ENCODE measurements at places on chromosomes 7 and 10. TPM values are rescaled to one million over a fixed set of nuclear protein-coding genes. Genes with fewer than 3 reads are reported as not detected.

DNA sequence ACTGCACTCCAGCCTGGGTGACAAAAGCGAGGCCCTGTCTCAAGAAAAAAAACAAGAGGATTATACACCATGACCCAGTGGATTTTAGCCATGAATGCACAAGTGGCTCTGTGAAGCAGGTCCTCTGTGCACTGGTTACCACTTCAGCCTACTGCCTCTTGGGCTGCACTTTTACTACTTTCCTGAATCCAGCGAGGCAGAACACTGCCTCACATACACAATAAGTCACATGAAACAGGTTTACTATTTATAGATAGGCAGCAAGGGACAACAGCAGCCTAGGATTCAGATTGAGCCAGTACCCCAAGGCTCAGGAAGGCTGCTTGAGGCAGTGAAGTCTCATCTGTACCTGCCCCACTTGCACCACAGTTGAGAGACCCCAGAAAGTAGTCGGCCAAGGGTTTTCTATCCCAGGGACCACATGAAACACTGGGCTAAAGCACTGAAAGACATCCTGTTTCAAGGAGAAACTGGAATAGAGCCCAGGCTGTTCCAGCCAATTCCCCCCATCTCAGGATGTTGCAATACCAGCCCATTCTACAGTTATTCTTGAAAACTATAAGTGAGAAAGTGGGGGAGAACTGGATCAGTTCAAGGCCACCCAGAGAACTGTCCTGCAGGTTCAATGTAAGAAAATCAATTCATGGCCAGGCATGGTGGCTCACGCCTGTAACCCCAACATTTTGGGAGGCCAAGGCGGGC is 10.3 kb upstream of the OGDH start:
- DNase-seq, result no peak
- H3K4me3 ChIP-seq, result no peak overlapping the region
- no peaks in the 10 kb centered on the region for H3K36me3 ChIP-seq
- peaks cover 2% of the 10 kb centered on the region for H3K4me1 ChIP-seq
- H3K27me3 ChIP-seq, result peaks cover 19% of the 10 kb centered on the region
- H3K27ac ChIP-seq, result no peak overlapping the region

- H3K4me3 ChIP-seq, result no peak overlapping the region
- no peaks in the 10 kb centered on the region for H3K36me3 ChIP-seq
- no peak overlapping the region for H3K27ac ChIP-seq
- H3K4me1 ChIP-seq, result no peaks in the 10 kb centered on the region
- DNase-seq, result no peak
Measured at GRCh38 chr7:82578430-82578829, 134.9 kb upstream of the CACNA2D1 start.

DNA sequence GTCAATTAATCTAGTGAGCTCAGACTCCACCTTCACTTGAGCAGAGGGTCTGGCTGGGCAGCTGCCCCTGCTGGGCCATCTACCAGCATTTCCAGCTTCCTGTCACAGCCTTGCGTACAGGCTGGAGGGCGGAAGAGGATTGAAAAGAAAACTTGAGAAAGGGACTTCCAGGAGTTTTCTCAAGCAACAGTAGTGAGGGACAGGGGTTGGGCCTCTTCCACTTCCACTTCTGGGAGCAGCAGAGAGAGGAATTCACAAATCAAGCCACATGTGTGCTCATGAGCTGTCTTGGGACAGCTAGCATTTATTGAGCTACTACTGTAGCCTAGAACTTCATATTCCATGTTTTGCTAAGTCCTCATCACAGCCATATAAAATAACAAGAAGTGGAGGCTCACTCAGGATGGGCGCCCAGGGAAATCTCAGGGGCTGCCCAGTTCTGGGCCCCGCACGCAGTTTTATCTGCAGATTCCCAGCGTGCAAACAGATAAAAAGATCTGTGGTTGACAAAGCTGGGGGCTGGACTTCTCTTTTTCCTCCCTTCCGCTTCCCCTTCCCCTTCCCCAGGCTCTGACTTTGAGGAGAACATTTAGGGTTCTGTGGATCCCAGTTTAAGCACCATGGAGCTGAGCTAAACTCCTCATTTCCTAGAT is 135.8 kb downstream of the RGS10 start:
- peaks cover 9% of the 10 kb centered on the region for H3K4me1 ChIP-seq
- no peak overlapping the region for H3K27ac ChIP-seq
- DNase-seq, result no peak
- H3K27me3 ChIP-seq, result no peaks in the 10 kb centered on the region
- no peak overlapping the region for H3K4me3 ChIP-seq

The FAM25A gene
- not detected for total RNA-seq

DNA sequence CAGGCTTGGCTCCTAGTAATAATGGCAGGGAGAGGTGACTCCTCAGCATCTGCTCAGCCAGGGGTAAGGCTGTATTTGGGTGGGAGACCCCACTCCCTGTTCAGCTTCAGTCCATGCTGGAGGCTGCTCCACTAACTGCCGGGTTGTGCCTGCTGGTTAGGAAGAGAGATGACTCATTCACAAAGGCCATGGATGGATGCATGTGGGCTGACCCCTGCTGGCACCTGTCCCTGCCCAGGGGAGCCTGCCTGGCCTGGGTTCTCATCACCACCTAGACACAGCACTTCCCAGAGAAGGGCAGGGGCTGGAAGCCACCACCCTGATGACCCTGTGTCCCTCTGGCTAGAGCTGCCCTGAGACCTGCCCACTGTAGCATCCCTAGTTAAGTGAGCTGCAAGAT is 59.0 kb downstream of the VSTM4 start:
- H3K4me3 ChIP-seq, result no peak overlapping the region
- no peaks in the 10 kb centered on the region for H3K4me1 ChIP-seq
- no peak overlapping the region for H3K27ac ChIP-seq
- H3K36me3 ChIP-seq, result no peaks in the 10 kb centered on the region
- no peak for DNase-seq

DNA sequence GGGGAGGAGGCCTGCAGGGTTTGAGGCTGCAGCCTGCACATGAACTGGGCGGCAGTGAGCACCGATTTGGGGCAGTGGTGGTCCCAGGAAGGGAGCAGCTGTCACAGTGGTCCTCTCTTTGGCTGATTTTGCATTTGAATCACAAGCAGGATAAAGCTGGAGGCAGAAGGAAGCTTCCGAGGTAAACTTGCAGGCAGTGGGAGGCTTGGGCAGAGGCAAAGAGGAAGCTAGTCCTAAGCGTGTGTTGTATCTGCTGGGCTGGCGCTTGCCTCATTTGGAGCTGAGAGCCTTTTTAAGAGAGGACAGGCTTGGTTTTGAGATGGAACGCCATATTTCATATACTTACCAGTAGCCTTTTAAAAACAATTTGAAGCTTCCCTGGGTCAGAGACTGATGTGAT is 177.2 kb upstream of the PODXL start:
- no peak overlapping the region for H3K4me3 ChIP-seq
- H3K27ac ChIP-seq, result no peak overlapping the region
- peaks cover 6% of the 10 kb centered on the region for H3K27me3 ChIP-seq
- H3K4me1 ChIP-seq, result no peaks in the 10 kb centered on the region

DNA sequence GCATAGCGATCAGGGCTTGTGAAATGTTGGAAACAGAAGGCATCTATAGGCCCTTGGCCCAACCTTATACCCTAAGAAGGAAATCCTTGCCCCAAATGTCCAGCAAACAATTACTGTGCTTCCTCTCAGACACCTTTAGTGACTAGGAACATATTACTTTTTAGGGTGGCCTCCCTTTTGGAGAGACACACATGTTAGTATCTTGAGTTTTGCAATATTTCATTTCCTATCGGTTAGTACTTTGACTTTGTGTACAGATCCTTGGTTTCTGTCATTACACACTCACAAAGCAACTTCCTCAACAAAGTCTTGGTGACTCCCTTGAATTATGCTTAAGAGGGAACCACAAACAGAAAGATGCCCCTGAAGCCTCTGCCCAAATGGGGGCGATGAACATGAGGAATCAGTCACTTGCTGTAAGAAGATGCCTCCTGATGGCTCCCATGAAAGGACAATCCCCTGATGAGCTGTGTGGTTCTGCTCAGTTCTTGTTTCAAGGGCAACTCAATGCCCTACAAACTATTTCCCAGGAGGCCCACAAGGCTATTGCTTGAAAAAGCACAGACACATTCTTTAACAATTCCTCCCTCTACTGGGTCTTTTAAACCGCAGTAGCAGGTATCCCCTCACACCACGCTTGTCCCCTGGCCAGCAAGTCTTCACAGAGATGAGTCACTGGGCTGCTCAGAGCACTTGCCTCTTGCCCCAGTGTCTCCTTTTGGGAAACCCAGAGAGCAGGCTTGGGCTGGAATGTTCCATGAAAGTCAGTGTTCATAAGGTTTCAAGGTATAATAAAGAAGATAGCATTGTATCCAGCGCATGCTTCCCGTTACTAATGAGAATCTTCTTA is 196.2 kb downstream of the FANK1 start:
- no peaks in the 10 kb centered on the region for H3K27me3 ChIP-seq
- H3K4me3 ChIP-seq, result no peak overlapping the region
- H3K4me1 ChIP-seq, result no peaks in the 10 kb centered on the region
- no peak for DNase-seq

The IDI2 gene
- not detected for total RNA-seq

DNA sequence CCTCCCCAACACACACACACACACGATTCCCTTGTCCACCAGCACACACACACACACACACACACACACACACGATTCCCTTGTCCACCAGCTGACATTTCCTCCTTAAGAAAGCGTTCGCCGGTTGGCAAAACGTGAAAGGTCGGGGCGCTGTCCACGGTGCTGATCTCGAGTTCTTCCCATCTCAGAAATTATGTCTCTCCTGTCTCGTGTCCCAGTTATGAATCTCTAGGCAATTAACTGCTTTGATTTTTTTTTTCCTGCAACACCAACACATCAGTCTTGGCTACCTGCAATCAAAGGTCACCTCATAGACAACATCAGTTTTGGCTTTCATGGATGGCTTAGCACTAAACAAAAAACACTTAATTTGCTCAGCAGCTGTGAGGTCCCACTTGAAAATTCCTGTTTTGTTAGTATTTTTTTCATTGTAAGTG is 1.9 kb downstream of the INA start:
- peaks cover 2% of the 10 kb centered on the region for H3K4me1 ChIP-seq
- peak overlapping the region; percentile 57 for H3K27ac ChIP-seq
- no peaks in the 10 kb centered on the region for H3K36me3 ChIP-seq
- peaks cover 74% of the 10 kb centered on the region for H3K27me3 ChIP-seq
- peak overlapping the region; percentile 44 for H3K4me3 ChIP-seq

DNA sequence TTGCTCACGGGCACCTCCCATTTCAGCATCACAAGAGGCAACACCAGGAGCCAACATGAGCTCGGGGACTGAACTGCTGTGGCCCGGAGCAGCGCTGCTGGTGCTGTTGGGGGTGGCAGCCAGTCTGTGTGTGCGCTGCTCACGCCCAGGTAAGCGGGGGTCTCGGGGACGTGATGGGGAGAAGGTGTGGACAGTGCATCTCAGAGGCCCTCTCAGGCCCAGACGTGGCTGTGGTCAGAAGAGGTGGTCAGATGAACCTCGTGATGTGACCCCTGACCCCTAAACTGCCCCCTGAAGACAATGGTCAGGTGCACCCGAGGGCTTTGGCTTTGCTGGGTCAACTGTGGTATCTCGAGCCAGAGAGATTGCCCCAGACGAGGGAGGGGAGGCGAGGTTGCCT is 6.1 kb downstream of the LAT2 start:
- no peak overlapping the region for H3K4me3 ChIP-seq
- no peak overlapping the region for H3K27ac ChIP-seq
- peaks cover 28% of the 10 kb centered on the region for H3K4me1 ChIP-seq
- DNase-seq, result no peak
- peaks cover 10% of the 10 kb centered on the region for H3K36me3 ChIP-seq

DNA sequence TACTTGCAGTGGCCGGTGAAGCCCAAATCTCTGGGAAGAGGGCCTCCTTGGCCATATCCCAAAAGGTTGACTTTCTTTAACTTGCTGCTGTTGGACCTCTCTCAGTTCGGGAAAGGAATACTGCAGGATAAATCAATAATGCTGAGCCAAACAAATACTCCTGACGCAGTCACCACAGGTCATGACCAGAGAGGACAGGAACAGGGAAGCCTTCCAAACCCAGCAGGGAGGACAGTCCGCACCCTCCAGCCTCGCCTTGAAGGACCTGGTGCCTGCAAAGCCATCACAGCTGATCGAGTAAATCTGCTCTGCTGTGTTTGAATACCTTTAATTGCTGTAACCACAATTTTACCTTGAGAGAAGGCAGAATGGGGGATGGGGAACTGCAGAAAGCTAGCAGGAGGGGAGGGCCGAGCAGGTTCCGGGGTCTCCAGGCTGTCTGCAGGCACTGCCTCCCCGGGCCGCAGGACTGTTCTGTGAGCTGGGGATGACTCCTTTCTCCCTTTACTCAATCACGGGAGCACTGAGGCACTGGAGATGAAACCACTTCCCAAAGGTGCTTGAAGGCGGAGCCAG is 20.8 kb upstream of the INSIG1 start:
- H3K27me3 ChIP-seq, result peaks cover 33% of the 10 kb centered on the region
- DNase-seq, result no peak
- H3K27ac ChIP-seq, result no peak overlapping the region
- H3K4me1 ChIP-seq, result no peaks in the 10 kb centered on the region

- no peaks in the 10 kb centered on the region for H3K27me3 ChIP-seq
- DNase-seq, result no peak
- no peak overlapping the region for H3K27ac ChIP-seq
- H3K4me1 ChIP-seq, result no peaks in the 10 kb centered on the region
- H3K36me3 ChIP-seq, result no peaks in the 10 kb centered on the region
- no peak overlapping the region for H3K4me3 ChIP-seq
Measured at GRCh38 chr7:46568420-46569132, 647.5 kb upstream of the IGFBP3 start.

The C10orf90 gene
- not detected for total RNA-seq

All from activated naive CD8-positive, alpha-beta T cell treated with anti-CD3 and anti-CD28 coated beads, Interleukin-2, amount 10 ng/mL, durations not matched to agents 7 days and 5 days (primary cell).